Islet precursor cell (in vitro differentiated cells): ENCODE measurements at places on chromosomes 2 and 18.

GRCh38 chr2:85340034-85340892, 12.5 kb upstream of the TGOLN2 start:
- no peak for DNase-seq

DNA sequence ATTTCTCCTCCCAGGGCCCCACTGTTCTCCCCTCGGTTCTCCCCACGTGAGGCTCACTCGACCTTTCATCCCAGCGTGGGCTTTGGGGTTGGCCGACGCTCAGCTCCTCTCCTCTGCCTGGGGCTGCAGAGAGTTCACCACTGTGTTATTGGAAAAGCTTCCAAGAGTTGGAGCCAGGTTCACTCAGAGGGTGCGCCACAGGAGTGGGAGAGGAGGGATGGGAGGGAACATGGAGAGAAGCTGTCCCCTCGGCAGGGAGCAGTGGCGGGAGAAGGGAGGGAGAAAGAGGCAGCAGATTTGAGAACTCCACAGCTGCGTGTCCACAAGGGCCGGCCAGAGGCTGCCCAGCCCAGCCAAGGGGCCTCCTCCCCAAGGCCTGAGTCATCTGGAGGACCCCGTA, 197.1 kb upstream of the SMAD2 start:
- DNase-seq: no peak

DNA sequence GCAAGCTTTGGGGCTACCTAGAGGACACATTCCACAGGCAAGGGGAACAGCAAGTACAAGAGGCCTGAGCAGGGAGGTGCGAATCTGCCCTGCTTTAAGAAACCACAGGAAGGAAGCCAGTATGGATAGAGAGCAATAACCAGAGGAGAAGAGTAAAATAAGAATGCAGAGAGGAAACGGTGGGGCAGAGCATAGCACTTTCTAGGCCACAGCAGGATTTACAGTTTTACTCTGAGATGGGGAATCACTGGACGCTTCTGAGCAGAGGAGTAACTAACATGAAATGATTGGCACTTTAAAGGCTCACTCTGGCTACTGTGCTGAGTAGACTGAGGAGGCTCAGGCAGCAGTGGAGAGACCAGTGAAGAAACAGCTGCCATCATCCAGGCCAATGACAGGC, 23.8 kb downstream of the AAK1 start:
- peak; percentile 52 for DNase-seq

- DNase-seq: no peak
Observed at GRCh38 chr18:12428923-12429322, 21.2 kb downstream of the PRELID3A start.

- DNase-seq: peak; percentile 52
Observed at GRCh38 chr2:94997981-94998930, 27.3 kb upstream of the MAL start.

- DNase-seq: no peak
Observed at GRCh38 chr2:30323499-30323898, 92.2 kb downstream of the LBH start.

GRCh38 chr2:205041472-205042130, 496.3 kb downstream of the PARD3B start:
- DNase-seq: no peak

- no peak for DNase-seq
Observed at GRCh38 chr2:68907232-68907919, 36.2 kb upstream of the BMP10 start.

GRCh38 chr2:188132385-188132784, 159.3 kb upstream of the GULP1 start:
- DNase-seq: no peak

DNA sequence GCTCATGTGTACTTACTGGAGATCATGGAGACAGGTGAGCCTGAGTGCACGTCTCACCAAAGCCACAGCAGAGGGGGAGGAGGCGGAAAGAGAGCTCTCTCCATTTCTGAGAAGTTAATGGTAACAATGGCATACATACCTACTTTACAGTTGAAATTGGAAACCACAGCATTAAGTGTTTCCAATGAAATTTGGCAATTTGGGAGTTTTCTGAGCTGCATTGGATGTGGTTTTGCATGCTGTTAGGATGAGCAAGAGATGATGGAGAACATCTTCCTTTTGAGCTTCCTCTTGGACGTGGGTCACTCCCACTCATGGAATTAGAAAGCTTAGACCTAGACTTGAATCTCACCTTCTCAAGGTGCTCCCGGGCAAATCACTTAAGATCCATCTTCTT, 25.5 kb upstream of the IL37 start:
- no peak for DNase-seq

DNA sequence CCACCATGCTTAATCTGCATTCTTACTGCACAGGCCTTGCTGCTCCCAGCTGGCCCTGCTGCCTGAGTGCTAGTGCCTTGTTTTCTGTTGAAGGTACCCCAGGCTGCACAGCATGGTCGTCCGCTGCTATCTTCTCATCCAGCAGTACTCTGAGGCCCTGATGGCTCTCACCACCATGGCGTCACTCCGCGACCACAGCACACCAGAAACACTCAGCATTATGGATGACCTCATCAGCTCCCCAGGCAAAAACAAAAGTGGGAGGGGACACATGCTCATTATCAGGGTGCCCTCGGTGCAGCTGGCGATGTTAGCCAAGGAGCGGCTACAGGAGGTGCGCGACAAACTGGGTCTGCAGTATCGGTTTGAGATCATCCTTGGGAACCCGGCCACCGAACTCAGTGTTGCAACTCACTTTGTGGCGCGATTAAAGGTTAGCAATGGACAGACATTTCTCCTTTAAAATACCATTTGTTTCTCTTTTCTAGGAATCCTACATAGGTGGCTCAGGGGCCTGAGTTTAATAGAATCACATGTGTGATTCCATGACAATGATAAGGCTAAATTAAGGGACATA, 110.5 kb downstream of the ESCO1 start:
- no peak for DNase-seq

GRCh38 chr2:145764631-145765030, 1244.7 kb upstream of the ZEB2 start:
- DNase-seq: no peak

DNA sequence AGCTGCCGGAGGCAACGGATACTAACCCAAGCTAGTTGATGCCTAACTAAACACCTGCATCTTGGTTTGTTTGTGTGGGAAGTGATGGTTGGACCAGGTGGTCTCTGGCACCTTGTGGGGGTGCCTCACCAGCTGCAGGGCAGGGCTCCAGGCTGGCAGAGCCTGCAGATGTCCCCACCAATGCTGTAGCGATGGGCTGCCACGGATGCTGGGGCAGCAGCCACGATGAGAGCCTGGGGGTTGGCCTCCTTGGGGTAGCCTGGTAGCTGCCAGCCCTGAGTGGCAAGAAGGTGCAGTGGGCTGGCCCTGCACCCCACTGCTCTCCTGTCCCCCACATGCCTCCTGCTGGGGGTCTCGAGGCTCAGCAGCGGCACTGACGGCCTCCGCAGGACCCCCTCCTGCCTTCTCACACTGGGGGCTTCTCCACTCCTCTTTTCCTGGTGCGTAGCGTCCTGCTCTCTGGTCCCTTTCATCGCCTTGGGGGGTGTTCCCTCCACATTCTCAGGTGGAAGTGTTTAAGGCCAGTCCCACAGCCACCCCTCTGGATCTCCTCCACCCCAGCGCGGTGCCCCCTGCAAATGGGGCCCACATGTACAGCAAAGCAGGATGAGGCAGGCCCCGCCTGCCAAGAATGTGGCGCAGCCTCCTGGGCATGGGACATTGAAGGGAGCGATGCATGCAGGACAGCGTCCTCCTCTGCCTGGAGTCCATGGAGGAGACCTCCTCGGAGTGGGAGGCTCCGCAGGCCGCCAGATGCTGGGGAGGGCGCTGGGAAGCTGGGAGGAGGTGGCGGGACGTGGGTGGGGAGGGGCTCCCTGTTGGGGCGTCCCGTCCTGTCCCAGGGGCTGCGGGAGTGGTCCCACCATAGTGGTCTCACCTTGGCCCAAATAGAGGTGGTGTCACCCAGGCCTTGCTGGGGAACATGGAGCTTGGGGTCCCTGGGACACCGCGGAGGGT, 173.1 kb downstream of the ASB1 start:
- DNase-seq: no peak

- no peak for DNase-seq
Observed at GRCh38 chr2:236940497-236940896, 145.2 kb upstream of the COPS8 start.

DNA sequence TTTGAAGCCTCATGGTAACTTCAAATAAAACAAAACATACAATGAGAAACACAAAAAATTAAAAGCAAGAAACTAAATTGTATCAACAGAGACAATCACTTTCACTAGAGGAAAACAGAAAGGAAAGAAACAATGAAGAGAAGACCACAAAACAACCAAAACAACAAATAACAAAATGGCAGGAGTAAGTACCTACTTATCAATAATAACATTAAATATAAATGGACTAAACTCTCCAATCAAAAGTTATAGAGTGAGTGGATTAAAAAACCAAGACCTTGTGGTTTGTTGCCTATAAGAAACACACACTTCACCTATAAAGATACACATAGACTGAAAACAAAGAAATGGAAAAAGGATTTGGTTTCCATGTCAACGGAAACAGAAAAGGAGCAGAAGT, 830.1 kb upstream of the TMEFF2 start:
- DNase-seq: no peak

DNA sequence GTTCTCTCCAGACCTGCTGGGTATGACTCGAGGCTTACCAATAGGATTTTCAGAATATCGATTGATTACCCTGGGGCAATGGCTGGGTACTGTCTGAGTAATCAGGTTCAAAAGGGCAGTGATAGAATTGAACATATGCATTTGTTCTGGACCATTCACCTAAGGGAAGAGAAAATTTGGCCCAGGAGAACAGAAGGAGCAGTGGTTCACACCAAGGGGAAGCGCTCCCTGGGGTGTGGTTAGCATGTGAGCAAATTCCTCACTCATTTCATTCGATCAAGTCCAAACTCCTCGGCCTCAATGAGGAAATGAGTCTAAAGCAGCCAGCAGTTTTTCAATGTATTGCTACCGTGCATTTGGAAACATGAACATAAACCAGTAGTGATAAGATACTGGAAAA, 55.6 kb downstream of the CYP26B1 start:
- peak; percentile 15 for DNase-seq

GRCh38 chr18:13530879-13531387, 195.4 kb downstream of the FAM210A start:
- DNase-seq: no peak

GRCh38 chr2:19801367-19802080, 100.3 kb downstream of the TTC32 start:
- peak; percentile 94 for DNase-seq

GRCh38 chr2:37711831-37712230, 40.4 kb upstream of the CDC42EP3 start:
- DNase-seq: no peak

- peak; percentile 86 for DNase-seq
Observed at GRCh38 chr2:20093263-20094141, 42.1 kb upstream of the LAPTM4A start.

DNA sequence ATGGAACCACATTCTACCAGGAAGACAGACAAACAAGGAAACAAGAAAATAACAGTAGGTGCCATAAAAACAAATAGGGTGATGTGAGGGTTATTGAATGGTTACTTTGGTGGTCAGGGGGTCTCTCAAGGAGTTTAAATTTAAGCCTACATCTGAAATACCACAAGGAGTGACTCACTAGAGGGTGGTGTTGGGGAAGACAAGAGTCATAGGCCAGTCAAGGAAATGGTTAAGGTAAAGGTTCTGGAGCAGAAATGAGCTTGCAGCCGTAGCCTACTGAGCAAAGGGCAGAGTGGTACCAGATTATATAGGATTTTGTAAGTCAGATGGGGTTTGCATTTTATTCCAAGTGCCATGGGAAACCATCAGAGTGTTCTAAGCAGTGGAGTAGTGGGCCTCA, 135.6 kb upstream of the DAPL1 start:
- DNase-seq: no peak

- DNase-seq: no peak
Observed at GRCh38 chr2:98241592-98241991, 104.7 kb upstream of the CNGA3 start.

DNA sequence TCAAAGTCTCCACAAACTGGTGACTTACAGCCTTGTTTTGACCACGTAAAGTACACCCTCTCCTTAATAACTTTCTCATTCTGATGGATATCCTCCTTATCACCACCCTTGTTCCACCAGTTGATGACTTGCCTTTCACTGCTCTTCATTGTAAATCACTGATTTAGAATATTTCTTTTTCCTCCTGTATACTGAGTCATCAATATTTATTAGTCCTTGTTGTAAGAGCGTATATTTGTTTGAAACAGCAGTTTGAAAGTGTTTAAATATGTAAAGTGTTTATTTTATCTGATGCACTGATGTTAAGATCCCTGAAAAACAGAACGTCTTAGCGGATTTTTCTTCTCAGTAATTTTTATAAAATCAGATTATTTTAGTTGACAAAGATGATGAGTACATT, 34.2 kb upstream of the DYSF start:
- no peak for DNase-seq

DNA sequence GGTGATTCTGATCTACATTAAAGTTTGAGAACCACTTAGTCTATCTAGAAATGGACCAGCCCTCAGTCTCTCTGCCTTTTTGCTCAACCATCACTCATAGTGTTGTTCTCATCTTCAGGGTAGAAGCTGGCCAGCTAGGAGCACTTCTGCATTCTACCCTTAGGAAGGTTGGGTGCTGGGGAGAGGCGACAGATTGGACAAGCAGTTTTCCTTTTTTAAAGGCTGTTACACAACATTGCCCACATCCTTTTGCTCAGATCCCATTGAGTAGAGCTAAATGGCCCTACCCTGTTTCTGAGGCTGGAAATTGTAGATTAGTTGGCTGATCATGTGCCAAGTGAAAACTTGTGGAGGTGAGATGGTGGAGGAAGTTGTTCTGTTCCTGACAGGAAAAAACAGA, 35.6 kb downstream of the OSBPL6 start:
- DNase-seq: no peak

GRCh38 chr2:221494556-221494955, 77.5 kb downstream of the EPHA4 start:
- DNase-seq: peak; percentile 76

GRCh38 chr18:63951302-63951705, 2.2 kb downstream of the HMSD start:
- no peak for DNase-seq

GRCh38 chr2:11280713-11281112, 63.7 kb downstream of the ROCK2 start:
- DNase-seq: no peak

- DNase-seq: peak; percentile 76
Observed at GRCh38 chr2:105744091-105744908, 412 bp upstream of the NCK2 start.

DNA sequence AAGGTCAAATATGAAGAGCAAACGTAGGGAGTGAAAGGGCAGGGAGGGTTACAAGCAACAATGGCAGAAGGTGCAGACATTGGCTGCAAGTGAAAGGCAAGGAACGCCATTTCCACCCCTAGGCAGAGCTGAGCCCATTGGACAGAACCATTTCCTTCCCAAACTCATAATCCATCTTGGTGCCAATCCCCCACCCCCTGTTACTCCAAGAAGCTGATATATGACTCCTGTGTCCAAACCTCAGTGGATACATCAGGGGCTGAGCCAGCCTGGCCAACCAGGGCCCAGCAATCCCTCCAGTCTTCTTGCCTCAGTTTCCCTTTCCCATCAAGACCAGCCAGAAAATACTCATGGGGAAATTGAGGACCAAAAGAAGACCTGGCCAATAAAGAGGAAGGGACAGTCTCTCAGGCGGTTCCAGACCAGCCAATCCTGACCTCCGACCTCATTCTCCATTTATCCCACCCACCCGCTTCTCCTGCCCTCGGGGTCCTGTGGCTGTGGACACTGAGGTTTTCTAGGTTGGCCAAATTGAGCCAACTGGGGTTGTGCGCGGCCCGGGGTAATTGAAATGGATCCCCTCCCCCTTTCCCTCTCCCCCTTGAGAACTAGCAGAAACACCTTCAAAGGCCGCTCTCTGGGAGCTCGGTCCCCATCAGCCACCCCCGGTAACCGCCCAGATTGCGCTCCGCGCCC, 24.8 kb downstream of the TNS1 start:
- no peak for DNase-seq
